ENCODE measurements at places on chromosomes 7 and 10.

DNA sequence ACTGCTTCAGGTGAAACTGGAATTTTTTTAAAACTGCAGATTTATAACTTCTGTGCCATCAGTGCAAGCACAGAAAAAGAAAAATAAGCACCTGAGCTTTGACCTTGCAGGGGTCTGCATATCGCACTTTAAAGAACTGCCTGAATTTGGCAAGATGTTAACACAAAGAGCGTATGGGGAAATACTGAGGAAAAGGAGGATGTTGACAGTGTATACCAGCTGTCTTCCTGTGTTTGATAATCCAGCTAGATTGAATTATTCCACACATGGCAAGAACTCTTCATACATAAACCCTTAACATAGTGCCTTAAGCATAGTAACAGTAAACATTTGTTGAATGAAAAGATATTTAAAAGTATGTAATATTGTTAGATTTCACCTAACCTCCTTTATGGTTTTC, 30.0 kb downstream of the SMC3 start:
- no peak for DNase-seq

DNA sequence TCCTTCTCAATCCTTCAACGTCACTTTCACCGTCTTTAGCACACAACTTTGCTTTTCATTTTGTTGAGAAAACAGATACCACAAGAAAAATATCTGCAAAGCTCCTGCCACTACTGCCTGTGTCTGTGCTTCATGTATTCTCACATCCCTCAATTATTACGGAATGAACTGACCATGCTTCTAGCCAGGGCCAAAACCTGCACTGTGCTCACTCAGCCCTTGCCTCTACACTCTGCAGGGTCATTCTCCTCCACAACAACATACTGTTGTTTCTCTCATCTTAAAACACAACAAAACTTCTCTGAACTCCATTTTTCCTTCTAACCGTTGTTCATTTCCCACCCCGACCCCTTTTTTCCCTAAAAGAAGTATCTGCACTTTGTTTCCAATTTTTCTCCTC, 29.5 kb downstream of the BMPR1A start:
- no peak for DNase-seq

- DNase-seq, result no peak
Observed at GRCh38 chr10:61944410-61945147, 43.1 kb downstream of the ARID5B start.

- no peak for DNase-seq
Observed at GRCh38 chr7:55129541-55130394, 111.0 kb downstream of the EGFR start.

DNA sequence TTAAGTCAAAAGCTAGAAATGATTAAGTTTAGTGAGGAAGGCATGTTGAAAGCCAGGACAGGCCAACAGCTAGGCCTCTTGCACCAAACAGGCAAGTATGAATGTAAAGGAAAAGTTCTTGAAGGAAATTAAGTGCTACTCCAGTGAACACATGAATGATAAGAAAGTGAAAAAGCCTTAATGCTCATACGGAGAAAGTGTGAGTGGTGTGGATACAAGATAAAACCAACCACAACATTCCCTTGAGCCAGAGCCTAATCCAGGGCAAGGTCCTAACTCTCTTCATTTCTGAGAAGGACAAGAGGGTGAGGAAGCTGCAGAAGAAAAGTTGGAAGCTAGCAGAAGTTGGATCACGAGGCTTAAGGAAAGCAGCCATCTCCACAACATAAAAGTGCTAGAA, 53.0 kb downstream of the DNAJC1 start:
- no peak for DNase-seq

DNA sequence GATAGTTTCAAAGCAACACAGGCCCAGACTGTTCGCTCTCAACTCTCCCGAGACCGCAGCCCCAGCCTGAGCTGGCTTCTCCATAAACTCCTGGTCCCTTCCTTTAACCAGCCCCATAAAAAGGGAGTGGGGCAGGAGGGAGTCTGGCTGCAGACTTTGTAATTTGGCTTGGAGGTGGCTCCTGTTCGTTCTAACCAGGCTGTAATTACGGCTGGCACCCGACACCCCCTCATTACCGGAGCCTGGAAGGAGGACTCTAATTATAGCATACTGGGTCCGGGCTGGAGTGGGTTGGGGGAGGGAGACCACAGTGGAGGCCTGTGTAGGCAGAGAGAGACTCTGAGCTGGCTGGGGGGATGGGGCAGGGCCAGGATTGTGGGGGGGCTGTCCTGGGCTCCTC, 49.7 kb downstream of the UNC5B start:
- DNase-seq, result no peak

DNA sequence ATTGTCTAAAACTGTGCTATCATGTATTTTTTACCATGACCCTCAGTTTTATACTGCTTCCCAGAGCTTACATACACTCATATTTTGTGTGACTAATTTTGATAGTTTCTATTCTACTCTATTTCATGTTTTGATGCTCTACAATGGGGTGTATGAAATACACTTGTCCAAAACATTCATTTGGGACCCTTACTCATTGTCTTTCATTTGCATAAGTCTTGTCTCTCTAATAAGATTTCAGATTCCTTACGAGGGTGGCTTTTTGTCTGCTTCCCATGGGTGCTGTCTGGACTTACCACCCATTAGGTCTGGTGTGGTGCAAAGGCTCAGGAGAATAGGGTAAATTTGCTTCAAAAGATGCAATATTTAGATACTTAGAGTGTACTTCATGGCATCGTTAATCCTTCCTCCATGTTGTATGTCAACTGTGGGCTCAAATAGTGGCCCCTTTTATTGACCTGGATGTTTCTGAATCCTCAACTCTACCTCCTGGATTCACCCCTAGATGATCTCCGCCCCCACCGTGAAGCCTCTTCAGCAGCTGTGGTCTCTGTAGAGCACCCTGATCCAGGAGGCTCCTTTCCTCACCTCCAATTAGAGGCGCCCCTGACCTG, 3.6 kb upstream of the GIMAP5 start:
- DNase-seq, result no peak

DNA sequence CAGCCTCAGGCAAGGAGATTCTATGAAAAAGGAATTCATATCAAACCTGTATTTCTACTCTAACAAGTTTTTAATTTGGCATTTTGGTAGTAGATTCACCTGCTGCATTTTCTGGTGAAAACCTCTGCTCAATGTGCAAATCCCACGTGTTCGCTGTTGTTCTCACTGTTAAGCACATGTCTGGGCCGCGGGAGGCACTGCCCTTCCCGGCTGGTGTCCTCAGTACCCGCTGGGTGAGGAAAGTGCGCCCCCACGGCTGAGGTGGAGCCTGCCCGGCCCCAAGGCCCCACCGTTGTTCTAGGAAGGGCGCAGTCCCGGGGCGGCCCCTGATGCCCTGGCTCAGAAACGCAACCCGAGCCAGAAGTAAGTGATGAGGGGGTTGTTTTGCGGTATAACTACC, 193.4 kb upstream of the VWC2 start:
- no peak for DNase-seq

GRCh38 chr7:25624051-25624450, 395.8 kb upstream of the NPVF start:
- no peak for DNase-seq

DNA sequence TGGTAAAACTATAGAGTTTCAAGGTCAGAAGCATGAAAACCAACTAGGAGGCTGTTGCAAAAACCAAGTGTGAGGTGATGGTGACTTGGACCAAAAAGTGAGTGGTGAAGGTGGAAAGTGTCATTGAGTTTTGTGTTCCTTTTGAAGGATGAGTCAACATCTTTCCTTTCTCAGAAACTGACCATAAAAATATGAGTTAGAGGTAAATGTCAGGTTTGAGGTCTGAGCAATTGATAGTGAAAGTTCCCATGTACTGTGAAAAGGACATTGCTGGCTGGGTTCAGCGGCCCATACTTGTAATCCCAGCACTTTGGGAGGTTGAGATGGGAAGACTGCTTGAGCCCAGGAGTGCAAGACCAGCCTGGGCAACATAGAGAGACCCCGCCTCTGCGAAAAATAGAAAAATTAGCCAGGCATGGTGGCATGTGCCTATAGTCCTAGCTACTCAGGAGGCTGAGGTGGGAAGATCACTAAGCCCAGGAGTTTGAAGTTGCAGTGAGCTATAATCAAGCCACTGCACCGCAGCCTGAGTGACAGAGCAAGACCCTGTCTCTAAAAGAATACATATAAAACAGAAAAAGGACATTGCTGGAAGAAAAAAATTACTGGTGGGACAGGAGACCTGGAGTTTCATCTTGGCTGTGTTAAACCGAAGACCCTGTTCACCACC, 89.3 kb upstream of the ARID5B start:
- no peak for DNase-seq

- DNase-seq, result no peak
Observed at GRCh38 chr7:7757576-7757975, 39.2 kb upstream of the RPA3 start.

- DNase-seq, result no peak
Observed at GRCh38 chr7:26444555-26444954, 152.9 kb downstream of the SNX10 start.

GRCh38 chr7:92253251-92253650, 7.5 kb downstream of the ANKIB1 start:
- DNase-seq, result no peak

GRCh38 chr10:52772623-52773022, at the start of gene MBL2:
Gene MBL2, minus strand, starts transcription at chr10:52772784. Its CDS starts 1,149 bp downstream, at chr10:52771635.
- no peak for DNase-seq

DNA sequence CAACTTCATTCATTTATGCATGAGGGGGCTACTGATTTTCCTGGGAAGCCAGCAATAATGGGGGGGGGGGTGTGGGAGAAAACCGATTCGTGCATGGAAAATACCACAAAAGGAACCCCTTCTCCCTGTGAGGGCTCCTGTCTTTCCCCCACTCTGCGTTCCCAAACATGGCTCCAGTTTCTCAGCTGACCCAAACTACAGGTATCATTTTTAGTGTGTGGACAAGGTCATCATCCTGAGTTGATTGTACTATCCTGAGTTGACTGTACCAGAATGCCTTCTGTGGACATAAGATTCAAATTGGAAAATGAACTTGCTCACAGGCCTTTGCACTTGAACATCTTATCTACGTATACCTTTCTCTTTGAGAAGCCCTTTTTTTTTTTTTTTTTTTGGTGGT, 49.9 kb downstream of the ZRANB1 start:
- DNase-seq, result no peak

- DNase-seq, result no peak
Observed at GRCh38 chr10:87092861-87093631, 1.6 kb downstream of the GLUD1 start.

- no peak for DNase-seq
Observed at GRCh38 chr10:130875897-130876472, 435.5 kb downstream of the TCERG1L start.

GRCh38 chr10:91123261-91123660, 97.2 kb upstream of the PCGF5 start:
- DNase-seq, result no peak

Measured in cortex of kidney (tissue), 1 donor.